Left lobe of liver (tissue), 2 donors: ENCODE measurements at places on chromosomes 7 and 10.

DNA sequence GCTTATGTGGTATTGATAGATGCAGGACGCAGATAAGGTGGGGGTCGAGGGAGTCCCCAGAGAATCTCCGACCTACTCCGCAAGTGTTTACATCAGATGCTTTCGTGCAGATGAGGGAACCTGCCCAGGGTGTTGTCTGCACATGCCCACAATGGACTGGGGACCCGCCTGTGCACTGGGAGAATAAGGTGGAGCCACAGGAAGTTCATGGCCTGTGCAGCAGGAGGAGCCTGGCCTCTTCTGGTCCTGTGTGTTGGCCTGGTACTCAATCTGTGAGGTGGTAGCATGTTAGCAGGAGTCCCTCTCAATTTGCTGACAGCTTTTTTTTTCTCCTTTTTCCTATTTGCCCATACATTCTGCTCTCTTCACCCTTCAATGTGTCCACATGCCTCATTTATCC is 54.1 kb upstream of the AKR1C1 start:
- DNase-seq = no peak

- DNase-seq = no peak
Measured at GRCh38 chr7:22005151-22005550, 59.5 kb upstream of the CDCA7L start.

GRCh38 chr10:82506680-82507376 is 631.8 kb downstream of the NRG3 start:
- DNase-seq = no peak

GRCh38 chr10:78291722-78292121 is 258.1 kb downstream of the RPS24 start:
- DNase-seq = no peak

- DNase-seq = no peak
Measured at GRCh38 chr10:122213364-122213763, 57.7 kb upstream of the BTBD16 start.
